Heart left ventricle (tissue), 16 donors: ENCODE measurements at places on chromosomes 11 and 22. TPM values are rescaled to one million over a fixed set of nuclear protein-coding genes. Genes with fewer than 3 reads are reported as not detected.

APOA4 gene
- not detected for total RNA-seq

CDON gene
- total RNA-seq: 7.4 TPM

TTC36 gene
- not detected for total RNA-seq

RASSF10 gene
- 0.57 TPM for total RNA-seq

PRAME gene
- not detected for total RNA-seq

SLC22A8 gene
- not detected for total RNA-seq

GRCh38 chr11:107392611-107393010 is 65.0 kb downstream of the CWF19L2 start:
- DNase-seq: no peak

DNA sequence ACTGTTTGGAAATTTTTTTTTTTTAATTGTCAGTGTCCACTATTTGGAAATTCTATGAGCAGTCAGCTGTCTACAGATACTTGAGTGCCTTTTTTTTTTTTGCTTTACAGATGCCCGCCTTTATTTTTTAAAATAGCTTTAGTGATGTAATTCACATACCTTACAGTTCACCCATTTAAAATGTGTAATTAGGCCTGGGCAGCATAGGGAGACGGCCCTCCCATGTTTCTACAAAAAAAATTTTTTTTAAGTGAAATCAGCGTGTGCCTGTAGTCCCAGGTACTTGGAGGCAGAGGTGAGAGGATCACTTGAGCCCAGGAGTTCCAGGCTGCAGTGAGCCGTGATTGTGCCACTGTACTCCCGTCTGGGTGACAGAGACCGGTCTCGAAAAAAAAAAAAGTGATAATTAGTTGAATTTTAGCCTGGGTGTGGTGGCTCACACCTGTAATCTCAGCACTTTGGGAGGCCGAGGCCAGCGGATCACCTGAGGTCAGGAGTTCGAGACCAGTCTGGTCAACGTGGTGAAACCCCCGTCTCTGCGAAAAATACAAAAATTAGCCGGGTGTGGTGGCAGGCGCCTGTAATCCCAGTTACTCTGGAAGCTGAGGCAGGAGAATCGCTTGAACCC is 1.5 kb downstream of the ZNF143 start:
- no peak for DNase-seq

GRCh38 chr22:46528121-46528610 is 9.3 kb downstream of the CELSR1 start:
- no peak for DNase-seq

DNA sequence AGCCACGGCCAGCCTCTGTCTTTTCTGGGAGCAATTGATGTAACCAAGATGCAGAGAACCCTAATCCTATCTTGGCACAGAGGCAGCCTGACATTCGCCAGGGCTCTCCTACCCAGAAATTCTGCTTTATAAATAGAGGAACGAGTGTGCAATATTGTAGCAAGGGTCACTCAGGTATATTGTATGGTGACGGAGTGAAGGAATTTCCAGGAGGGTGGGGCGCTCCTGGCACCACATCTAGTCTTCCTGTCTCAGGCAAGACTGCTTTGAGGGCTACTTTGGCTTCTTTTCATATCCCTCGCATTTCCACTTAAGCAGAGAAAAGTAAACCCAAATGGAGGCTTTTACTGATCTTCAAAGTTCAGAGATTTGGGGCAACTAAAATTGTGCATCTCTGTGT is 114.4 kb downstream of the BARX2 start:
- no peak for DNase-seq

GRCh38 chr11:81886406-81887075 is 847.1 kb downstream of the FAM181B start:
- DNase-seq: no peak

DNA sequence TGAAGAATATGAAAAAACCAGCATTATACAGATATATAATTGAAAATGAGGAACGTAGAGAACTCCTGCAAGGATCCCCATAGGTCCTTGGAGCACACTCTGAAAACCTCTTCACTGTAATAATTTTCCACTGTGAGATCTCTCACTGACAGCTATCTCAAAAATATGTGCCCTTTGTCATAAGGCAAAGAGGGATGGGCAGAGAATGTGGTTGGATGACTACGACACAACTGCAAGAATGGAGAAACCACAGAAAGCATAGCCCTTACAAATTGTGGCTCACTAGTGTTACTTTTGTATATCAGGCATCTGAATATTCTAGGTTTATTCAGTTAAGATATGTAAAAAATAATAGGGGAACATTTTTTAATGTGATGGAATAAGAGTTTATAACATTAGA is 7.9 kb upstream of the CTSC start:
- no peak for DNase-seq

GRCh38 chr22:29816980-29817379 is 21.1 kb downstream of the ASCC2 start:
- DNase-seq: no peak

DNA sequence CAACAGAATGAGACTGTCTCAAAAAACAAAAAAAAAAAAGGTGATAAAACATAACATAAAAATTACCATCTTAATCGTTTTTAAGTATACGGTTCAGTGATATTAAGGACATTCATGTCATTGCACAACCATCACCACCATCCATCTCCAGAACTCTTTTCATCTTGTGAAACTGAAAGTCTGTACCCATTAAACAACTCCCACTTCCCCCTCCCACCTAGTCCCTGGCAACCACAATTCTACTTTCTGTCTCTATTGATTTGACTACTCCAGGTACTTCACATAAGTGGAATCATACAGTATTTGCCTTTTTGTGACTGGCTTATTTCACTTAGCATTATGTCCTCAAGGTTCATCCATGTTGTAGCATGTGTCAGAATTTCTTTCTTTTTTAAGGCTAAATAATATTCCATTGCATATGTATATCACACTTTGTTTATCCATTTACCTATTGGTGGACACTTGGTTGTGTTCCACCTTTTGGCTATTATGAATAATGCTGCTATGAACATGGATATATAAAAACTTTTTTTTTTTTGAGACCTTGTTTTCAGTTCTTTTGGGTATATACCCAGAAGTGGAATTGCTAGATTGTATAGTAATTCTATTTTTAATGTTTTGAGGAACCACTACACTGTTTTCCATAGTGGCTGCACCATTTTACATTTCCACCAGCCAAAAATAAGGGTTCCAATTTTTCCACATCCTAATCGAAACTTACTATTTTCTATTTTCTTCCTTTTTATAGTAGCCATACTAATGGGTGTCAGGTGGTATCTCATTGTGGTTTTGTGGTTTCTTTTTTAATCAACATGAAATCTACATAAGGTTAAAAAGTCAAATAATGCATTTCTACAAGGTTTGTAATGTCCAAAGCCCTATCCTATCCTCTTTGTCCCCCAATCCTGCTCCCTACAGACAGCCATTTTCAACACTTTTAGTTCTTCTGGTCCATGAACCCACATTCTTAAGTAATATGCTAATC is 23.4 kb upstream of the PIK3C2A start:
- no peak for DNase-seq

- peak; percentile 67 for DNase-seq
Measured at GRCh38 chr11:44527476-44527875, 38.0 kb upstream of the CD82 start.

DNA sequence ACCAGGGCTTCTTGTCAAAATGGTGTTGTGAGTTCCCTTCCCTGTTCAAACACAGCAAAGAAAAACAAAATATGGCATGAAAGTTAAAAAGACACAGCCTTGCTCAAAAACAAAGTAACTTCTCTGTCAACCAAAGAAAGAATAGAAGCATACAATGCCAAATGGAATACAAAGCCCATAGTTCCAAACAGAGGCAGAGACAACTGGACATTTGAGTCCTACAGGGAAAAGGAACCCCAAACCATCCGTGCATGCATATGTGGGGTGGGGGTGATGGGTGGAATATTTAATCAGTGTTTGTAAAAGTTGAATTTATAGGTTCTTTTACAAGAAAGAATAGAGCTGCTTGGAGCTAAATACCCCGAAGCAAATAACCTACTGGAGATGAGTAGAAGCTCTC is 218.7 kb downstream of the FAM76B start:
- DNase-seq: no peak
